ENCODE measurements at places on chromosomes 2 and 18.

GRCh38 chr2:157473581-157473980, 29.7 kb upstream of the CYTIP start:
- DNase-seq: no peak

DNA sequence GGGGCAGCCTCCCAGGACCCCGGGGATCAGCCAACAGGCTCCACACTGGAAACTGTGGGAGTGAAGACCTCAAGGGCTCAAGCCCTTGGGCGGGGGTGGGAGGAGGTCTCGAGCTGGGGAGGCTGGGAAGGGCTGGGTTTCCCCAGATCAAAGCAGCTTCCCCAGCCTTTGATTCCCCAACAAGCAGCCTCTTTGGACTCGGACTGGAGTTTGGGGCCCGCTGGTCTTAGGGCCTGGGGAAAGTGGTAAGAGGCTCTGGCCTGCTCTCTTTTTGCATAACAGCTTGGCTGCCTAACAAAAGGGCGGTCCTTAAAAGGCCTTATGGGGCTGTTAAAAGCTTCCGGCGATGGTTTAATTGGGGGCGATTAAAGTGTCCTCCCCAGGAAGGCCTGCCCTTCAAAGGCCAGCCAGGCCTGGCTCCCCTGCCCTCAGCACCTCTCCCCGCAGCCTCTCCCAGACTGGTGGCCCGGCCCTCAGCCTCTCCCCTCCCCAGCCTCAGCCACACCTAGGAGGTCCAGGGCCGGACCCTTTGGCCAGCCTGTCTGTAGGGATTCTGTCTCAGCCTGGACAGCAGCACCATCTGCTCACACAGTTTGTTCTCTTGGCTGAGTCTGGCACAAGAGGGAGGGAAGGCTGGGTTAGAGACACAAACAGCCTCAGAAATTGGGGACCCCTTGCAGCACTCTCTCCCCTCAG, 39.6 kb downstream of the ZFP36L2 start:
- no peak for DNase-seq

DNA sequence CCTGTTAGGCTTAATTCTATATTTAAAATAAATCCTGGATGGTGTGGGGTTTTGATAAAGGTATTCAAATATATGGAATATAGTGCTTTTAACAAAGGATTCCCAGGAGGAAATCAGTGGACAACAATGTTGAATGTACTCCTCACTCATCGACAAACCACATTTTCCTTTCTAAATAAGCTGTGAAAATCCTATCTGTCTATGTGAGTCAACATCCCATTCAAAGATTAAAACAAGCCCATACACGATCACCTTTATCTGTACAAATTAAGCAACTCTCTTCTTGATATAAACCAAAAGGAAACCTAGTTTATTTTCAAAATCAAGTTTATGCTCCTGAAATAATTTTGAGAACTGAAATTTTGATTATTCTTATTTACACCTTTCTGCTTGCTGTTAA, 153.4 kb downstream of the ERBB4 start:
- DNase-seq: no peak

DNA sequence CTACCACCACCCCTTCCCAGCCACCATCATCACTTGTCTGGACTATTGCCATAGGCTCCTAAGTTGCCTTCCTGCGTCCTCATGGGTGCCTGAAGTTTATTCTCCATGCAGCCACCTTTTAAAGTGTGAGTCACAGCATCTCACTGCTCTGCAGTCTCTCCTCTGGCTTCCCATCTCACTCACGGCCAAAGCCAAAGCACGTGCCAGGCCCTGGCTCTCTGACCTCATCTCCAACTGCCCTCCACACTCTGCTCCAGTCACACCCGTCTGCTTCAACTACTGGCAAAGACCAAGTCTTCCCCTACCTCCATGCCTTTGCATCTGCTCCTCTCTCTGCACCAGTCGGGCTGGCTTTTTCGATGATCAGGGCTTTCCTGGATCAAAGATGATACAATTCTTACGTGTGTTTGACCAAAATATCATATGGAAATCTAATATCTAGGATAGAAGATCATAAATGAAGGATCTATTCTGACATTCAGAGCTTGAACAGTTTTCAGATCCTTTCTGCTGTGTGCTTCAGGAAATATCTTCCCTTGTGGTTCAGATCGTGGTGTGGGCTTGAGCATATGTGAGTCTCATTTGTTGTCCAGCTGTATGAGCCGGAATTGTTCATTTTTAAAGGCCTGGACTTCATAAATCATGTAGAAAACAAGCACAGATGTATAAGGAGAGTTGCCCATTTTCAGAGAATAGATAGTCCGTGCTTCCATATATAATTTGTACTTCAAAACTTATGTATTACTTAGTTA, 175.6 kb downstream of the PRKCE start:
- DNase-seq: no peak
